ENCODE measurements at places on chromosomes 5 and 9.

DNA sequence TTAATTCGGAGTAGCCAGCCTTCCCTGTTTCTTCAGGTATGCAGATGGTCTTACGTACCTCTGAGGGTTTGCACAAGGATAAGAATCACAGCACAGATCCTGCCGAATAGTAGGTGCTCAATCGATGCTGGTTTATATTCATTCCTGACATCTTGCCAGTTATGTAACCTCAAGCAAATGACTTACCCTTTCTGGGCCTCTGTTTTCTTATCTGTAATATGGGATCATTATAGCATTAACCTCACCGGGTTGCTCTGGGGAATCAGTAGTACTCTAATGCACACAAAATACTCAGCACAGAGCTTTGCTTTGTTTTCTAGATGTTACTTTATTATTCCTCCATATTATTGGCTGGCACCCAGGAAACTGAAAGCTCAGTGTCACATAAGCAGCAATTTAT, 7.7 kb upstream of the NR5A1 start:
- DNase-seq, result no peak

DNA sequence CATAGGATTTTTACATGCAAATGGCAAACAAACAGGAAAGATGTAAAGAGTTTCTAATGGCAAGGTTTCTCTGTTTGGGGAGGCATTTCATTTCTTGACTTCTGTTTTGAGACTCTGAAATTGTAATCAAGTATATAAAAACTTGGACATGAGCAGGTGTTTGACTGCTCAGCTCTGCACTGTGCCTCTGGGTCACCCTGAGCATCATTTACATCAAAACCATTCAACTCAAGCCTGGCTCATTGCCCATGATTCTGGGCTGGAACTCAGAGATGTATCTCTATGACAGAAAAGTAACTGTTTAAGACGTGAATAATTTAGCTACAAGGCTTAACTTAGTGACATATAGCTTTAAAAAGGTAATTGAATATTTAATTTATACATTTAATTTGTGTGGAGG, 1402.4 kb upstream of the NUDT12 start:
- no peak for DNase-seq

DNA sequence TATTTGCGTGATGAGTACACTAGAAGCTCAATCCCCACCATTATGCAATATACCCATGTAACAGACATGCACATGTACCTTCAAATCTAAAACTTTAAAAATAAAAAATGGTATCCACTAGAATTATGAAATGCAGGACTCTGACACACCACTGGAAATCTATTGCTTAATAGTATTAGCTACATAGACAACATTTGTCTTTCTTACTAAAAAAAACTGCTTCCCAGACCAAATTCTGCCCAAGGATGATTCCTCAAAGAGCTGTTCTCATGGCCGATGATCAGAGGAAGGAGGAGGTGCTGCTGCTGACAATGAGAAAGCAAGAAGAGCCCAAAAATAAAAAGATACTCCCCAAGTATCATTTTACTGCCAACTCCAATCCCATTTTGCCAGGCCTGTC, 67.2 kb downstream of the TTC39B start:
- DNase-seq, result no peak

DNA sequence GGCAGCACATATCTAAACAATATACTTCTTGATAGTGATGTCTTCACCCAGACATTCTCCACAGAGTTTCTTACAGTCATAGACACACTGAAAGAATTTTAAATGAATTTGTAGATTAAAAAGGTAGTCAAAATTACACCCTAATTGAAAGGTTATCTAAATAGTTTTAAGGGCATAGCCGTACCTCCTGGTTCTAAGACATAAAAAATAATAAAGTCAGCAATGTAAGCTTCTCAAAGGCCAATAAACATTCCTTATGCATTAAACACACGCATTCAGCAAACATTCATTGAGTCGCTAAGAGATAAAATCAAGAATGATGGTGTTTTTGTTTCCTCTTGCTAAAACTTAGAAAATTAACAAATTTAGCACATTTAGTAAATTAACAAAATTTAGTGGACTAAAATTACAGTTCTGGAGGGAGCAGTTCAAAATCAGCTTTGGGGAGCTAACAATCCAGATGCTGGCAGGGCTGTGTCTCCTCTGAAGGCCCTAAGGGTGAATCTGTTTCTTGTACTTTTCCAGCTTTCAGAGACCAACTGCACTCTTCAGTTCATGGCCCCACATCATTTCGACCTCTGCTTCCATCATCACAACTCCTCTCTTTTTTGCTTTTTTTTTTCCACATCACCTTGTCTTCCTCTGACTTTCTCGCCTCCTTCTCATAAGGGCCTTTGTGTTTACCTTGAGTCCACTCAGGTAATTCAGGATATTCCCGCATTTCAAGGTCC, 516.5 kb downstream of the DNAH5 start:
- no peak for DNase-seq

DNA sequence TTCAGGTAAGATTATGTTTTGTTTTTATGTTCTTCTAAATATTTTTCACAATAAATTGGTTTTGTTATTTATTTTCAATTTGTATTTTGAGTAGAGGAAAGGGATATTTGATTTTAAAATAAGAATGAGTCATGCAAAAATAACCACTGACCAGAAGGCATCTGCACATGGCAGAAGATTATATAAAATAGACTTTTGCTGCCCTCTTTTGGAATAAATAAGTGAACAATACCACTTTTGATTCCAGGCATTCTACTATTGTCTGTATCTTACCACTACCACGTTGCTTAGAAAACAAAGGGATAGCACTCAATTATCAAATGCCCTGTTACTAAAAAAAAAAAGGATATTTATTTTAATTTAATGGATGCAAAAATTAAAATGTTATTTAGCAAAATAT, 227.3 kb upstream of the ITGA1 start:
- no peak for DNase-seq

DNA sequence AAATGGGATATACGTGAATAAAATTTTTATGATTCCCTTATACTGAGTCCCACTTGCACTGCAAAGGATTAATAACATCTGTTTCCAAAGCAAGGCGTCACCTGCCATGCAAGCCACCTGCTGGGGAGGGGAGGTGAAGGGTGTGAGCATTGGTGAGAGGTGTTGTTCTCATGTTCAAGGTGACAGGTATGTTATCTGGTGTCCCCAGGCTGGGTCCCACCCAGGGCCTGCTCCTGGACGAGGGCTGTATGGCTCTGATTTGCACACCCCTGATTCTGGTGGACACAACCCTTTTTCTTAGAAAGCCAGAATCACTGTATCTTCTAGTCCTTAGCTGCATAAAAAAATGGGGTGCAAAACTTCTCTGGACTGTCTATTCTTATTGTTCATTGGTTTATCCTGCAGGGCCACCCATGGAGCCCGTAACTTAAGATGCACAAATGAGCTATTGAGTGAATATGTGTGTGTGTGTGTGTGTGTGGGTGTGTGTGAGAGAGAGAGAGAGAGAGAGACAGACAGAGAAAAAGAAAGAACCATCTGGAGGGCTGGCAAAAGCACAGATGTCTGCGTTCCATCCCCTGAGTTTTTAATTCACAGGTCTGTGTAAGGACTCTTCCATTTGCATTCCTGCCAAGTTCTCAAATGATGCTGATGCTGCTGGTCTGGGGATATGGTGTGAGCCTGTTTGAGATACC, 53.7 kb downstream of the SYK start:
- DNase-seq, result no peak

GRCh38 chr5:74149395-74149794, 491.1 kb downstream of the ENC1 start:
- DNase-seq, result peak; percentile 17

DNA sequence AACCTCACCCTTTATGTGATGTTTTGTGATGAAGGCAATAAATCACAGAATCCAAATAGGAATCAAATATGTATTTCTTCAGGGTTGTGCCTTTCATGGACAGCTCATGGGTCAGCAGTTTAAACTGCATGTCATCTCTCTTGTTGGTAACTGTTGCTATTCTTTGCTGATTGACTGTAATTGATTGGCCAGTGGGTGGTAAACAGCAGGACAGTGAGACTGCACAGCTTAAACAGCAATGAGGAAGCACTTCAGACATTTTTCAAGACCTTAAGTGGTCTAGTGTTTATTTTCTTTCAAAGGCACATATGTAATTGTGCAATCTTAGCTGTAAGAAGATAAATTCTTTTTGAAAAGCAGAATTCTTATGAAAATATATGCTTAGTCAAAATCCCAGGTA, 260.5 kb downstream of the COX7C start:
- no peak for DNase-seq

GRCh38 chr5:33549982-33550567, 109.3 kb downstream of the TARS1 start:
- no peak for DNase-seq

DNA sequence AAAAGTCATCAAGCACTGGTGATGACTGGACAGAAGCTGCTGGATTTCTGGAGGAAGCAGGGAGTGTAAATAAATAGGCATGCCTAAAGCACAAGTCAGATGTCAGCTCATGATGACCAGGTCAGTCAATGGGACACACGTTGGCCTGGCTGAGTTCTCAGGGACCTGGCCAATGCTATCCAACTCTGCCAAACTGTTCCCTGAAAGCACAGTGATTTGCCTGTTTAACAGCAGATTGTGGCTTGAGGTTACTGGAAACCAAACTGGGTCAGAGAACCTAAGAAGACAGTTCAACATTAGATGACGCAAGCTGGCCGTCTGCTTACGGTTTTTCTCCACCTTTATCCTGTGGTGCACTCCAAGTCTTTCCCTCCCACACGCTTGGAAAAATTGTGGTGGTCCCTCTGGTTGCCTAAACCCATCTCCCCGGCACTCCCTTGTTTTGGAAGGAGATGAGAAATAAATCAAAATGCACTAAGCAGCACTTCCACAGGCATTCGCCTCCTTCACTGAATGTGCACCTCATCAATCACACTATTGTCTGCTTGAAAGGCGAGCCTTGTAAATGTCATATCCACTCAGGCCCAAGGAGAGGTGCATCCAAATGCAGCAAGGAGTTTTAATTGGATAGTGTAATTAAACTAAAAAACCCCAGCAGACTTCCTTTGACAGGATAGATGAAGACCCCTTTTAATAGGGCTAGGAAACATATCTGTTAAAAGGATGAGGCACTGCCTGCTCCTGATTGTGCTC, 199.4 kb downstream of the GAPVD1 start:
- peak; percentile 20 for DNase-seq

- no peak for DNase-seq
Measured at GRCh38 chr9:124272979-124273378, 15.2 kb downstream of the NEK6 start.

GRCh38 chr5:473551-474192, 30.7 kb downstream of the EXOC3 start:
- peak; percentile 44 for DNase-seq

GRCh38 chr5:157225469-157226422, 40.2 kb upstream of the CYFIP2 start:
- DNase-seq, result no peak

- peak; percentile 80 for DNase-seq
Measured at GRCh38 chr9:35910613-35911359, 1.5 kb downstream of the SPAAR start.

DNA sequence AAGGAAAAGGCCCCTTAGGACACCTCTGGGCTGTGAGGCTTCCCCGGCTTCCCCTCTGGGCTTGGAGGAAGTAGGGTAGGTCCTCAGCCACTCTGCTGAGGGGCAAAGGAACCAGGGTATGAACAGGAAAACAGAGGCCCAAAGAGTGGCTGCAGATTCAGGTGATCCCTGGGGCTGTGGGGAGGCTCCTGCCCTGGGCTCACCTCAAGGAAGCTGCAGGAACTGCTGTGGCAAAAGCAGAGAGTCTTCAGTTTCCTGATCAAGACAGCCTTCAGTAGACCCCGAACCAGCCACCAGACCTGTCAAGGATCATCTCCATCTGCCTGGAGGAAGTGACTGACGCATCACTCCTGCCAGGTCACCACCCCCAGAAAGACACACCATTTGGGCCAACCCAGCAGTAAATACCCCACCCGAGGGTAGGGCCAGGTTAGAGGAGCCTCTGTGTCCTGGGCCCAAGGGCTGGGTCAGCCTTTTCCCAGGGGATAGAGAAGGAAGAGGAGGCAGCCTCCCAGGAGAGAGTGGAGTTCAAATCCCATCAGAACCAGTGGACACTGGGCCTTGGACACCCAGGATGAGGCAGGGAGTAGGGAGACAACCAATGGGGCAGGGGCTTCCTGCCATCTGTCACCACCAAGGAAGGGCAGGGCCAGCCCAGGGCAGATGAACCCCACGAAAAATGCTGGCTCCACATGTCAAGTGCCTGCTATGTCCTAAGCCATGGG, 5.8 kb upstream of the ST6GALNAC6 start:
- DNase-seq, result peak; percentile 80

DNA sequence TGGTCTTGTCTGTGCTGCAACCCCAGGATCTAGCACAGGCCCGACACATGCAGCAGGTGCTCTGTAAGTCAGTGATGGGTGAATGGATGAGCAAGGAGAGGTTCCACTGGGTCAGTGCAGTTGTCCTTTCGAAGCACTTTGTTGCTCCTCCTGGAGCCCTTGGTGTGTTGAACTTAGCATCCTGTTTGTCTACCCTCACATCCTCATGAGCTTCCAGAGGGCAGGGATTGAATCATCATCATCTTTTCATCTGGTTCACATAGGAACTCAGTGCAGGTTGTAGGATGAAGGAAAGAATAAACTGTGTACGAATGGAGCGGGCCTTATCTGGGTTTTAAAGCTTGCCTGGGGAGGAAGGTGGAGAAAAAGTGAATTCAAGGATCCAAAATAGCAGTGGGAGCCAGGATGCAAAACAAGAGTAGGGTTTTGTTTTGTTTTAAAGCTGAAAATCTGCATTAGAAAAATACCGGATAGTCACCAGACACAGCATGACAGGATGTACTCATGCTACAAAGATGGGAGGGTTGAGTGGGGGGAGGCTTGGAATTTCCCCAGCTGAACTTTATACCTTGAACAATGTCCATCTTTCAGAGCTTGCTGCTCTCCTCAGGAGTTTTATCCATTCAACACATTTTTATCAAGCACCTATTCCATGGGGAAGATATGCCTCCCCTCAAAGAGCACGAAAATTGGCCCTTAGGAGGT, 55.8 kb downstream of the PTTG1 start:
- DNase-seq, result no peak

GRCh38 chr5:129569295-129569694, 109.2 kb downstream of the ADAMTS19 start:
- DNase-seq, result no peak

DNA sequence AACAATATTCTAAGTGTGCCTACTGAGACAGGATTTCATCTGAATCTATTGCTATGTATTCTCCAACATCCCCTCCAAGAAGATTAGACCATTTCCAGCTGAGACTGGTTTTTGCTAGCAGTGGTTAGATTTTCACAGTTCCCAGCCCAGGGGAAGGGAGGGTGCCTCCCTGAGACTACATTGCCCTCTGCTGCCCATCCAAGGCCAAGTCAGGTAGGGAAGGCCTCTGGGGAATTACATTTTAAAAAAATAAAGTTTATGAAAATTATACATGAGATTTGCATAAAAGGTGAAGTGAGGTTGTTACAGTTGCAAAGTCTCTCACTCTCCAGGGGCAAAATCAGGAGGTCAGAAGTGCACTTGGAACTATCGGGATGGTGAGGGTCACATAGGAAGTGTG, 28.0 kb upstream of the SYK start:
- peak; percentile 26 for DNase-seq

- DNase-seq, result no peak
Measured at GRCh38 chr9:84343111-84343521, 2.6 kb upstream of the SLC28A3 start.

Data from transverse colon (tissue), 4 donors.